ENCODE measurements at places on chromosomes 5 and 9. TPM values are rescaled to one million over a fixed set of nuclear protein-coding genes. Genes with fewer than 3 reads are reported as not detected.

DNA sequence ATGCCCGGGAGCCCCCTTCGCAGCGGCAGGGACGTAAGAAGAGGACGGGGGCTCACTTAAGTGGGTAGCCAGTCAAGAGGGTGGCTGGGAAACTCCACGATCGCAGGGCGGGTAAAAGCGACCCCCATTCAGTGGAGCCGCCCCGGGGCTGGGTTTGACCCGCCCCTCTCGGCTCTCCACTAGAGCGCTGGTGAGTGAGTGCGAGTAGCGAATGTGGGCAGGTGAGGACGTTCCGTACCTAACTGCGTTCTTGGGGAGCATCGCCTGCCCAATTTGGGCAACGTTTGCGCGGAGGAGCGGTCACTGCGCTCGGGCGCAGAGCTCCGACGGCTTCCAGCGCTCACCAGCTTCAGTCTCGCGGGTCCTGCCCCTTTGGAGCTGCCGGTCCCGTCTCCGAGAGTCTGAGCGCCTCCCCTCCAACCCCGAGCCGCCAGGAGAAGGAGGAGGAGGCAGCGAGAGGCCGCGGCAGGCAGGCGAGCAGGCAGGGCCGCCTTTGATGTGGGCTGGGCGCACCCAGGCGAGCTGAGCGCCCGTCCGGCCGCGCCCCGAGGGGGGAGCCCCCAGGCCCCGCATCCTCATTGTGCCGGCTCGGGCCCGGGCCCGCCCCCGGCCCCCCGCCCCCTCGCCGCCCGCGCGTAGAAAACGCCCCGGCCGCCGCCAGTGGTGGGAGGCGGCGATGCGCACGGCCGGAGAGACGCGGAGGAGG is at the start of gene FGF18:
TSS of gene FGF18 (plus strand) at position 666 of the 706 bp plus-strand sequence. CDS start 553 bp downstream, outside the sequence.
- H3K4me3 ChIP-seq, result peak within 1 kb of the TSS; percentile 45
- H3K27me3 ChIP-seq, result no peaks in the 10 kb centered on the region
- H3K4me1 ChIP-seq, result peaks cover 31% of the 10 kb centered on the region

DNA sequence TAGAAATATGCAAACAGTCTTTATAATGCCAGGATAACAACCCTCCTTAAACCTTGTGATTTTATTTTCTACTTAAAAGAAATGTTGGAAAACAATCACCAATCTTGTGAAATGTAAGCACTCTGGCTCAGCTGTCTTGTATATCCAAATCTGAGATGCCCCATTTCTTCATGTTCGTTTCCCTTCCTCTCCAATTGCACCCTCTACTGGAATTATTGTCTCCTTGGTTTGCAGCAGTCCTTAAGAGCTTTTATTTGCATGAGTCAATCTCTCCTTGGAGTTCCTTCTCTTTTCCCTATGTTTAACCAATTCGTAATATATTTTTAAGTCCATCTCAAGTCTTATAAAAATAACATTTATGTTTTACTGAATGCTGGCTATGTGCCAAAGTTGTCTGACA is 362.0 kb upstream of the CDH10 start:
- H3K27me3 ChIP-seq, result no peaks in the 10 kb centered on the region
- no peaks in the 10 kb centered on the region for H3K4me1 ChIP-seq
- H3K36me3 ChIP-seq, result no peaks in the 10 kb centered on the region
- no peak overlapping the region for H3K27ac ChIP-seq

DNA sequence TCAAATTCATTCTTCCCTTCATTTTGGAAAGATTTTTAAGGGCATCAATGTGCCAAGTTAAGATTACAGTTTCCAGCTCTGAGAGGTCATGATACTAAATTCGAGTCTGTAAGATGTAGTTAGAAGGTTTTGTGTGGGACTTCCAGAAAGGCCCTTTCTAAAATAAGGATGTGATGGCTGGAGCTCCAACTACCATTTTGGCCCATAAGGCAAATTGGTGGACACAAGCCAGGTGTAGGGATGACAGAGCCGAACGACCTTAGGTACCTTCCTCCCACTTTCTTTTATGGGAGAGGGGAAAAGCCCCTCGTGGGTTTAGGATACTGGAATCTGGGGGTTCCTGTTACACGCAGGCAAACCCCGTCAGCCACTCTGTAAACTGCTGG is 54.3 kb upstream of the PTPDC1 start:
- no peaks in the 10 kb centered on the region for H3K36me3 ChIP-seq
- H3K27ac ChIP-seq, result peak overlapping the region; percentile 94
- H3K4me3 ChIP-seq, result peak overlapping the region; percentile 83

DNA sequence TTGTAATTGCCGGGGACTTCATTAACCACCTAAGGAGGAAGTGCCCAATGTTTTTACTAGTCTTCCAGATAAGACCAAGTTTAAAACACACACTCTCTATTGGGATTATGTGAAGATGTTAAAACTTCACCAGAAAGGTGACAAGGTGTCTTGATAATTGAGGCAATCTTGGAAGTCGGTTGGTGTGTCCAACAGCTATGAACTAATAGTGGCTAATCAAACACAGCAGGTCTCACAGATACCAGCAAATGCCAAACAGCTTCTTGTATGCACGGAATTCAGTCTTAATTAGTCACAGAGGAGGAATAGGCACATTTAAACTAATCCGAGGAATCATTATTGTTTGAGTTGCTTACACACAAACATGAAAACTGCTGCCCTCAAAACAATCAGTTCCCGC is 214.5 kb downstream of the SEC61B start:
- no peak for DNase-seq
- no peak overlapping the region for H3K27ac ChIP-seq
- no peaks in the 10 kb centered on the region for H3K4me1 ChIP-seq
- no peaks in the 10 kb centered on the region for H3K36me3 ChIP-seq
- H3K4me3 ChIP-seq, result no peak overlapping the region

- no peaks in the 10 kb centered on the region for H3K36me3 ChIP-seq
- no peaks in the 10 kb centered on the region for H3K4me1 ChIP-seq
- no peaks in the 10 kb centered on the region for H3K27me3 ChIP-seq
- H3K27ac ChIP-seq, result no peak overlapping the region
- H3K4me3 ChIP-seq, result no peak overlapping the region
- DNase-seq, result no peak
These were observed 11.2 kb upstream of the NCS1 start for GRCh38 chr9:130160862-130161470.

- no peak overlapping the region for H3K4me3 ChIP-seq
- H3K27me3 ChIP-seq, result peaks cover 6% of the 10 kb centered on the region
- no peak for DNase-seq
- no peaks in the 10 kb centered on the region for H3K36me3 ChIP-seq
- no peak overlapping the region for H3K27ac ChIP-seq
These were observed 39.2 kb upstream of the PCA3 start for GRCh38 chr9:76725011-76725546.

SLC2A6 gene
- not detected for total RNA-seq

CLIC3 gene
- total RNA-seq, result 3.3 TPM

PFN3 gene
- total RNA-seq, result not detected

SECISBP2 gene
- total RNA-seq, result 136 TPM

SNAPC3 gene
- total RNA-seq, result 60.8 TPM

RAB3C gene
- total RNA-seq, result 2.2 TPM

SPATA31C1 gene
- total RNA-seq, result not detected

Data from stomach (tissue), 19 donors.